ENCODE measurements at places on chromosomes 4 and X.

DNA sequence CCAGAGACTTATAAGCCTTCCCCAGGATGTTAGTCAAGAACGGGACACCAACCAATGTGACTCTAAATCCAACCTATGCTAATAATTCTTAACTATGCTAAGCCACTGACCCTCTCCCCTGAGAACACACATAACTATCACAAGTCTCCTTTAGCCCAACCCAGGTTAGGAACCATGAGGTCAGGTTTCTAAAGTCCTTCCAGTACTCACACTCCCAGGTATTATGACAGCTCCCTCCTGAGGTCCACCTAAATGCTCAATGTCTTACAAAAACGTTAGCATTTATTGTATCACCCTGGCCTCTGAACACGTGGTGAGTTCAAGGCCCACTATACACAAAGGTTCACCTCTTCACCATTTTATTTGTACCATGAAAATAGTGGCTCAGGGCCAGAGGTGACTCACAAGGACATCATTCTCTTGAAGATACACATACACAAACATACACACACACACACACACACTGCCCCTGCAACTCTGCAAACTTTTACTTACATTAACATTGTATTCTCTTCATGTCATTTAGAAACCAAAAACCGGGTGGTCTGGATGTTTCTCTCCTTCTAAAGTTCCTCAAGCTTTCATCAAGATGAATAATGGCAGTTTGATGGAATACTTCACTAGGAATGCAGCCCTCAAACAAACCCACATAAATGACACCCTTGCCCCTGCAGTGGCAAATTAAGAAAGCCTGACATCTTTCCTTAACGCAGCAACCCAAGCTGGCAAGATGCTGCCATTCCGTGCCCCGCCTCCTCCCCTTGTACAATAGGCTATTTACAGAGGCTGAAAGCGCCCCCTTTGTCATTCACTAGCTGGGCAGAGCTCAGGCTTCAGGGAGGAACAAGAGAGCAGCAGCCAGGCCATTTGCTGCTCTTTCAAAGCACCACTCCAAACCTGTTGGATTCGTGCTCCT, 17.7 kb downstream of the ACSL1 start:
- no peak for DNase-seq

GRCh38 chr4:155795991-155796390, 37.2 kb downstream of the GUCY1B1 start:
- DNase-seq = no peak

DNA sequence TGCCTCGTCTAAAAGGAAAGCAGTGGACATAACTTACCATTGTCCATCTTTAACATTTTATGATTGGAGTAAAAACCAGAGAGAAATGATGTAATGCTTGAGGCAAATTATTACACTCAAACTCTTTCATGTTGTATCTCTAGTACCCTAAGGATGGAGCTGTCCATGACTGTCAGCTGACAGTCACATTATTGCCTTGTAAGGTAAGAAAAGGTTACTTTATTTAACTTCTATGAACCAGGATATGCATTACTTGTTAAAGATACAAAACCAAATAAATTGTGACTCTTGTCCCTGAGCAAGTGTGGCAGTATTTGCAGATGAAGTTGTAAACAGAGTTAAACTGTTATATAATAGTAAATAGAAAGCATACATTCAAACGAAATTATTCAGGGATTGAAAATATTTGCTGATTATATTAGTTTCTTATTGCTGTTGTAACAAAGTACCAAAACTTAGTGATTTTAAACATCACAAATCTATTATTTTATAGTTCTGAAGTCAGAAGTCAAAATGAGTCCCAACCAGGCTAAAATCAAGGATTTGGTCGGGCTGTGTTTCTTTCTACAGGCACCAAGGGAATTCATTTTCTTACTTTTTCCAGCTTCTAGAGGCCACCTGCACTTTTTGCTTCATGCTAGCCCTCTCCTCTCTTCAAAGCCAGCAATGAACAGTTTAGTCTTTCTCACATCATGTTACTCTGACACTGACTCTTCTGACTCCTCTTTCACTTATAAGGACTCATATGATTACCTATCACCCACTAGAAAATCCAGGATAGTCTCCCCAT, 113.8 kb downstream of the CEP44 start:
- no peak for DNase-seq

DNA sequence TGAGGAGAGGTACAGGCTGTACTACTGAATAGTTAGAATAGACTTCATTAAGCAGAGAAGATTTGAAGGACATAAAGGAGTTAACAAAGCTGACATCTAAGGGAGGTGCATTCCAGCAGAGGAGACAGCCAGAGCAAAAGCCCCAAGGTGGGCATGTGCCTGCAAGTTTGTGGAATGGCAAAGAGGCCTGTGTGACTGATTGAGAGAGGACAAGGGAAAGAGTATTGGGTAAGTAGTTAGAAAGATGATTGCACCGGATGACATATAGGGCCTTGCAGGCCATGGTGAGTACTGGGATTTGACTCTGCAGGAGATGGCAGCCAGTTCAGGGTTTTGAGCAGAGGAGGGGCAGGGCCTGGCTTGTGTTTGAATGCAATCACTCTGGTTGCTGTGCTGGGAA, 55.9 kb downstream of the FMR1NB start:
- no peak for DNase-seq

- DNase-seq = no peak
Observed at GRCh38 chrX:13647709-13648212, 5.2 kb upstream of the TCEANC start.

GRCh38 chrX:63889001-63889400, 104.0 kb upstream of the ARHGEF9 start:
- DNase-seq = peak; percentile 62

DNA sequence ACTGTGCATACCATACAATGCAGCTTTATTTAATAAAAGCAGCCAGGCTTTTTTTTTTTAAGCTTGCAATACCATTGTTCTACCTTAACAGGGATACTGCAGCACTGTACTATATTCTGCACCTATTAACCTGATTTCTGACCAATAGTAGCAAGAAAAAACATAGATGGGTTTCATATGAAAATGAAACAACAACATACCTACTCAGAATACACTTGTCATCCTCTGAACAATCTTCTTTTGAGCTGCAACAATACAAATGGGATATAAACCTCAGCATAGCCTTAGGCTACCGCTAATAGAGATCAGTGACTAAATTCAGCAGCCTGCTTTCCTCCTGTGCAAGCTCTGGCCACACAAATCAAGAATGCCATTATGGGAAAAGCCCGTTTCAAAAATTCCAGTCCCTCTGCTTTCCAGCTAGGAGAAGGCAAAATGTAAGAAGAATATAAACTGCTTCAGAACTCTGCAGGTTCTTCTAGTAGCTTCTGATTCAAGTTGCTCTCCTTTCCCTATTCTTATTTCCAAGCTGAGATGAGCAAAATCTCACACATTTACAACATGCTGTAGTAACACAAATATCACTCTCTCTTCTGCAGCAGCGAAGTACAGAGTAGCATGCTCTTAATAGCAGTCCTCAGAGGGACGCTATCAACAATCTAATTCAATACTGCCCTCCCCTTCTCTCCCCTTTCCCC, 143.4 kb downstream of the KLHL13 start:
- DNase-seq = no peak

DNA sequence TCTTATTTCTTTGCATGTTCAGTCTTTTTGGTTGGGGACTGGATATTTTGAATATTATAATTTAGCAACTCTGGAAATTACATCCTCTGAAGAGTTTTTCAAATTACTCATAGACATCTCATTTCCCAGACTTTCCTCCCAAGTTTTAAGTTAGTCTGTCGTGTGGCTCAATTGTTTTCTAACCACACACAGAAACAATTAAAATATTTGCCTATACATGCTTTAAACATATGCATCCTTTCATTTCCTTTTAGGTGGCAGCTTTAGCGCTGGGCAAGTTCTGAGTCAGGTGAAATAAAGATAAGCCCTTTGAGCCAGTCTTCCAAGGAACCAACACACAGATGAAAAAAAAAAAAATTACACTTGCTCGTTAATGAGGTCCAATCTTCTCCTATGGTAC, 307.0 kb upstream of the SPOCK3 start:
- no peak for DNase-seq

DNA sequence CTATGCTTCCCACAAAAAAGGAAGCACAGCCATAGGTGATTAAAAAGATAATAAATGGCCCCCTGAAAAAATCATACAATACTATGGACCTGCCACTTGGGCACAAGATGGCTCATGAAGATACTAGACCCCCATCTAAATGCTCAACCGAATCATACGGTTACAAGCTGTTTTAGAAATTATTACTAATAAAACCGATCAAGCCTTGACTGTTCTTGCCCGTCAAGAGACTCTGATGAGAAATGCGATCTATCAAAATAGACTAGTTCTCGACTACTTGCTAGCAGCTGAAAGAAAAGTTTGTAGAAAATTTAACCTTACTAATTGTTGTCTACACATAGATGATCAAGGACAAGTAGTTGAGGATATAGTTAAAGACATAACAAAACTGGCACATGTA, 40.1 kb upstream of the UGT2B7 start:
- no peak for DNase-seq

DNA sequence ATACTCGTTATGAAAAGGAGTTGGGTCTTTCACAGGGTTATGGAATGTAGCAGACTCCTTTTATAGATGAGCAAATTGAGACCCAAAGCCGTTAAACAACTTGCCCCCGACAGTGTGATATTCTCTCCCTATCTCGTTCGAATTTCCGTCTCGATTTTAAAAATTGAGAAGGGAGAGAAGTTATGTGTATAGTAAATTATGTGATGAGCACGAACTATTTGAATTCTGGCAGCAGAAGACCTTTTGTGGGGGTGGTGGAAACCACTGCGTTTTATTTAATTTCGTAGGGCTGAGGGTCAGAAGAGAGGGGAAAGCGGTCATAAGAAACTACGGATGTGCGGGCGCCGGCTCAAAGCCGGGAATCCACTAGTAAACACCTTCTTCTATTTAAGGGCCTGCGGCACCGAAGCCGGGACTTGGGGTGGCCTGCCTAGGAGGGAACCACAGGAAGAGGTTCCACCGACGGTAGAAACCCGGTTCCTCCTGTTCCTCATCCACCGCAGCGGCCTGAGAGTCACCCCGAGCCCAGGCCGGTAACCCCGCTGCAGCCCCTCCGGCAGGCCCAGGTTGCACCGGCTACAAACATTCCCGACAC, 1.5 kb upstream of the DDX3X start:
- no peak for DNase-seq

DNA sequence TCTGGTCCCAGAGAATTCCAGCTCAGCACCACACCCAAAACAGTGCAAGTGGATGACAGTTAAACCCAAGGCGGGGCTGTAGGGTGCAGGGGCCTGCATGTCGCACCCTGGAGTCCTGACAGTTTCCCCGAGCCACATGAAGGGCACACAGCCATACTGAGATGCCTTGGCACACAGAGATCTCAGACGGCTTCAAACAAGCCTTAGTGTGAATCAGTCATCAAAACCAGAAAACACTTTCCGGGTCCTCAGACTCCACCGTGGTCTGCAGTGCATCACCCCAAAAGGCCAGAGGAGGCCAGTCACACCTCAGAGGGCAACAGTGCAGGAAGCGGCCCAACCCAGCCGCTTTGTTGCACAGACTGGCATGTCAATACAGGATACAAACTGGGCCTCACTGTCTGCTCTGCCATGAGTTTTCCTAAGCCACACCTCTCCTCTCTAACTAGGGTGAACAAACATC, 64.6 kb upstream of the ENPP6 start:
- DNase-seq = no peak

GRCh38 chrX:32524385-32524784, 687.0 kb downstream of the DMD start:
- no peak for DNase-seq

- no peak for DNase-seq
Observed at GRCh38 chr4:10897076-10897475, 212.5 kb upstream of the CLNK start.

- DNase-seq = no peak
Observed at GRCh38 chr4:1519787-1520661, 113.8 kb upstream of the NKX1-1 start.

DNA sequence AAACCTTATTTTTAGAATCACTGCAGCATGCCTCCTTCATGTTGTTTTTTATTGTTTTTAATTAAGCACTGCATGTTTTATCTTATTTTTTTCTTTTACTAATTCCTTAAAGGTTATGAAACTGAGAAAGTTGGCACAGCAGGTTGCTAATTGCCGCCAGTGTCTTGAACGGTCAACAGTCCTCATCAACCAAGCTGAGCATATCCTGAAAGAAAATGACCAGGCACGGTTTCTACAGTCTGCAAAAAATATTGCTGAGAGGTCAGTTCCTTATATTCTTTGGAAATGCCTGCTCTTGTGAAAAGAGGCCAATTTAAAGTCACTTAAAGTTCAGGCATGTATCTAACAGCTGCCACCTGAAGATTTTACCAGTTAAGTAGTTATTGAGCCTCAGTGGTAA, 76.8 kb downstream of the TEX13B start:
- no peak for DNase-seq

GRCh38 chr4:181619651-181620050, 623.6 kb upstream of the TENM3 start:
- no peak for DNase-seq

DNA sequence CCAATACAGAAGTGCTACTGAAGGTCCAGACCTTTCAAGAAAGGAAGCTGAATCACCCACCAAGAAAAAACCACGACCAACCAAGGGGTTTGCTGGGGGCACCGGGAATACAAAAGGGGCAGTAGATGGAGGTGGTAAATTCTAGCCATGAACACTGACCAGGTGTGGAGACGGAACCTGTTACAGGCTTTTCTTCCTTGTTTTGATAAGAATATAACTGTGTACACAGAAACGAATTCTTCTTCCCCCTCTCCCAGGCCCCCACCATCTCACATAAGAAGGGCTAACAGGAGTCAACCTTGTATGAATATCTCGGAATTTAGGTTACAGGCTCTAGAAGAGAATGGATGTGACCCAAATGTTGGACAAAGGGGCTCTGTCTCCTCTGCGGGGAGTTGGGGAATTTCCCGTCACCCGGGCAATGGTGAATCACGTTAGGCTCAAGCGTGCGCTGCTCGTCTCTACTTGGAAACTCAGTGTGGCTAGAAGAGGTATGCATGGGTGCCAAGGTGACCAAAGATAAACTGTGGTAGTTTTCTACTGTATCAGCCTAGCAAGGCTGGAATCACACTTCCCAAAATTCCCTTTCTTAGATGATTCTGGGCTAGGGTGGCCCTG, 87.0 kb downstream of the AFAP1 start:
- DNase-seq = no peak

- DNase-seq = no peak
Observed at GRCh38 chrX:68693481-68694434, 46.3 kb downstream of the STARD8 start.

DNA sequence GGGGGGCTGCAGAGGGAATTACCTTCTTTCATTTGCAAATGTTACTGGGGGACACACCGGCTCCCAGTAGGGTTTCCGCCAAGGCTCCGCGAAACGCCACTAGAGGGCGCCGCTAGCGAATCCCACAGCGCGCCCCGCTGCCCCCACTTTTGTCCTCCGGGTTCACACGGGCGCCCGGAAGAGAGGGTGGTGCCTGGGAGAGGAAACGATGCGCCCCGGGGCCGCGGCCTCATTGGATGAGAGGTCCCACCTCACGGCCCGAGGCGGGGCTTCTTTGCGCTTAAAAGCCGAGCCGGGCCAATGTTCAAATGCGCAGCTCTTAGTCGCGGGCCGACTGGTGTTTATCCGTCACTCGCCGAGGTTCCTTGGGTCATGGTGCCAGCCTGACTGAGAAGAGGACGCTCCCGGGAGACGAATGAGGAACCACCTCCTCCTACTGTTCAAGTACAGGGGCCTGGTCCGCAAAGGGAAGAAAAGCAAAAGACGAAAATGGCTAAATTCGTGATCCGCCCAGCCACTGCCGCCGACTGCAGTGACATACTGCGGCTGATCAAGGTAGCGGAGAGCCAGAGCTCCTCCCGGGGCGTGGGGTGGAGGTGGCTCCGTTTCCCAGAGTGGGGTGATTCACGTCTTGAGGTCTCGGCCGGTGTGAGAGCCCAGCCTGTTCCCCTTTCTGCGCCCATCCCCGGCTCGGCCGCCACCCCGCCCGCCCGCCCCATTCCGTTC, at the start of gene SAT1:
SAT1 (plus strand) TSS at position 311 of the 726 bp plus-strand sequence; CDS start at position 490, 179 bp downstream.
- DNase-seq = peak; percentile 38
